ENCODE measurements at places on chromosomes 12 and 14. TPM values are rescaled to one million over a fixed set of nuclear protein-coding genes. Genes with fewer than 3 reads are reported as not detected.

The BCL2L2 gene
- 13.5 TPM for total RNA-seq

The PZP gene
- total RNA-seq = not detected

The HOXC6 gene
- total RNA-seq = 3.9 TPM

The RASAL1 gene
- total RNA-seq = 4.9 TPM

The ZNF891 gene
- 0.33 TPM for total RNA-seq

The PNMA1 gene
- total RNA-seq = 27.1 TPM

The TAS2R7 gene
- total RNA-seq = not detected

The ZNF385A gene
- 5.9 TPM for total RNA-seq

The GPR137C gene
- 1.6 TPM for total RNA-seq

The GLI1 gene
- total RNA-seq = 6.7 TPM

The FOXG1 gene
- not detected for total RNA-seq

The SAMD4A gene
- 41.6 TPM for total RNA-seq

The TAS2R20 gene
- 0.51 TPM for total RNA-seq

The RAD9B gene
- 0.16 TPM for total RNA-seq

The SSTR1 gene
- 2.4 TPM for total RNA-seq

The P2RX2 gene
- total RNA-seq = not detected

The CPNE6 gene
- not detected for total RNA-seq

The C12orf54 gene
- not detected for total RNA-seq

The KCNC2 gene
- total RNA-seq = 0.51 TPM

The TOMM20L gene
- not detected for total RNA-seq

The TPPP2 gene
- not detected for total RNA-seq

The RFLNA gene
- 8.6 TPM for total RNA-seq

The SMAGP gene
- 25.9 TPM for total RNA-seq

The ADCY6 gene
- total RNA-seq = 44.7 TPM

The ESPL1 gene
- total RNA-seq = 26.6 TPM

The TOX4 gene
- 23.3 TPM for total RNA-seq

The C14orf39 gene
- total RNA-seq = not detected

The CABP1 gene
- 0.16 TPM for total RNA-seq

The SP1 gene
- total RNA-seq = 60.8 TPM

The OR6C65 gene
- total RNA-seq = not detected

The ARMH4 gene
- total RNA-seq = 15.8 TPM

The DAD1 gene
- 470 TPM for total RNA-seq

The RNASE2 gene
- not detected for total RNA-seq

The GPX2 gene
- not detected for total RNA-seq

The PROX2 gene
- total RNA-seq = not detected

The KRT77 gene
- not detected for total RNA-seq

The TEX22 gene
- total RNA-seq = 0.16 TPM

The DIO3 gene
- not detected for total RNA-seq

The MANSC4 gene
- not detected for total RNA-seq

The ESR2 gene
- total RNA-seq = 0.63 TPM

The SRRM4 gene
- under 0.01 TPM for total RNA-seq

The XPOT gene
- 40.9 TPM for total RNA-seq

The BICDL1 gene
- total RNA-seq = 0.65 TPM

The GPRC5D gene
- not detected for total RNA-seq

The RBP5 gene
- not detected for total RNA-seq

The KRT4 gene
- not detected for total RNA-seq

The NPFF gene
- 1.5 TPM for total RNA-seq

The SMOC1 gene
- 0.13 TPM for total RNA-seq

The RDH12 gene
- not detected for total RNA-seq

The KLRF1 gene
- not detected for total RNA-seq
